NCI-H460 (cell line): ENCODE measurements at places on chromosomes 12 and 14.

- no peak for DNase-seq
Observed at GRCh38 chr12:19783547-19784444, 344.5 kb downstream of the AEBP2 start.

GRCh38 chr12:5505116-5505515 is 73.2 kb downstream of the NTF3 start:
- DNase-seq: no peak

- DNase-seq: peak; percentile 76
Observed at GRCh38 chr12:79547735-79548609, 142.8 kb downstream of the PAWR start.

GRCh38 chr12:109670731-109671130 is 42.9 kb upstream of the FAM222A start:
- no peak for DNase-seq

DNA sequence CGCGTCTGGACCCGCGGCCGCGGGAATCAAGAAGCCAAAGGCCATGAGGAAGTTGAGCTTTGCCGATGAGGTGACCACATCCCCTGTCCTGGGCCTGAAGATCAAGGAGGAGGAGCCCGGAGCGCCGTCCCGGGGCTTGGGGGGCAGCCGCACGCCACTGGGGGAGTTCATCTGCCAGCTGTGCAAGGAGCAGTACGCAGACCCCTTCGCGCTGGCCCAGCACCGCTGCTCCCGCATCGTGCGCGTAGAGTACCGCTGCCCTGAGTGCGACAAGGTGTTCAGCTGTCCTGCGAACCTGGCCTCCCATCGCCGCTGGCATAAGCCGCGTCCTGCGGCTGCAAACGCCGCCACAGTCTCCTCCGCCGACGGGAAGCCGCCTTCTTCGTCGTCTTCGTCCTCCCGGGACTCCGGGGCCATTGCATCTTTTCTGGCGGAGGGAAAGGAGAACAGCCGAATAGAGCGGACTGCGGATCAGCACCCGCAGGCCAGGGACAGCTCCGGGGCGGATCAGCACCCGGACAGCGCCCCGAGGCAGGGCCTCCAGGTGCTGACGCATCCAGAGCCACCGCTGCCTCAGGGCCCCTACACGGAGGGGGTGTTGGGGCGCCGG is 1.0 kb downstream of the INSM2 start:
- DNase-seq: peak; percentile 48

- no peak for DNase-seq
Observed at GRCh38 chr14:26276757-26277156, 321.1 kb downstream of the NOVA1 start.

DNA sequence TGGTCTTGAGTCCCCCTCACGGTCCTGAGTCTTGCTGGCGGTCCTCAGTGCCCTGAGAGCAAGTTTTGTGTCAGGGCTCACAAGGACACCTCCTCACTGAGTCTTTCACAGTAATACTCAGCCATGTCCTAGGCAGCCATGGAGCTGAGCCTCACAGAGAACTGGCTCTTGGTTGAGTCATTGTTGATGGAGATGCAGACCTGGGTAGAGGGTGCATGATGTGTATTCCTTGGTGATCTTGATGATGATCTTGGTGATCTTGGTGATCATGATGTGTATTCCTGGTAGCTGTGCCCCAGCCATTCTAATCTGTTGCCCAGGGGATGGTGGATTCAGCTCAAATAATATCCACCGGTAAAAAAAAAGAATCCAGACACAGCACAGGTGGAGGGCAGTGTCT is 495.4 kb downstream of the TMEM121 start:
- DNase-seq: no peak

GRCh38 chr12:10726945-10727344 is 3.8 kb upstream of the YBX3 start:
- no peak for DNase-seq

- DNase-seq: no peak
Observed at GRCh38 chr12:3303410-3304136, 187.4 kb upstream of the PRMT8 start.

GRCh38 chr12:128312661-128313060 is 45.7 kb downstream of the TMEM132C start:
- no peak for DNase-seq

- no peak for DNase-seq
Observed at GRCh38 chr14:94619297-94619696, 7.1 kb downstream of the SERPINA3 start.

DNA sequence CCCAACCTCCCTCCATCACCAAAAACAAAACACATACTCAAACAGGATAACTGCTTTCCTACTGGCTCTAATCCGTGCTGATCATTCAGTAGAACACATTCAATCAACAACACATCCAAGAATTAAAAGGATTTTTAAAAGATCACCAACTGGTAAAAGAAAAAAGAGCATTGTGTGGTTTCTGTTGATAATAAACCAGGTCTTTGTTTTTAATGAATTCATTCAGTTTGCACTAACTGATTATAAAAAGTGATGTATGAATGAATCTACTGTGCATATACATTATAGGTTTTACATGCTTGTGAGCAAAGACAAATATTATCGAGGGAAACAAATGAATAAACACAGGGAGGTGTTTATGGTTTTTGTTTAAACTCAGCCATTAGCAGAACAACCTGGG is 55.1 kb downstream of the CIT start:
- no peak for DNase-seq

GRCh38 chr12:67390273-67390672 is 121.1 kb downstream of the CAND1 start:
- DNase-seq: no peak

DNA sequence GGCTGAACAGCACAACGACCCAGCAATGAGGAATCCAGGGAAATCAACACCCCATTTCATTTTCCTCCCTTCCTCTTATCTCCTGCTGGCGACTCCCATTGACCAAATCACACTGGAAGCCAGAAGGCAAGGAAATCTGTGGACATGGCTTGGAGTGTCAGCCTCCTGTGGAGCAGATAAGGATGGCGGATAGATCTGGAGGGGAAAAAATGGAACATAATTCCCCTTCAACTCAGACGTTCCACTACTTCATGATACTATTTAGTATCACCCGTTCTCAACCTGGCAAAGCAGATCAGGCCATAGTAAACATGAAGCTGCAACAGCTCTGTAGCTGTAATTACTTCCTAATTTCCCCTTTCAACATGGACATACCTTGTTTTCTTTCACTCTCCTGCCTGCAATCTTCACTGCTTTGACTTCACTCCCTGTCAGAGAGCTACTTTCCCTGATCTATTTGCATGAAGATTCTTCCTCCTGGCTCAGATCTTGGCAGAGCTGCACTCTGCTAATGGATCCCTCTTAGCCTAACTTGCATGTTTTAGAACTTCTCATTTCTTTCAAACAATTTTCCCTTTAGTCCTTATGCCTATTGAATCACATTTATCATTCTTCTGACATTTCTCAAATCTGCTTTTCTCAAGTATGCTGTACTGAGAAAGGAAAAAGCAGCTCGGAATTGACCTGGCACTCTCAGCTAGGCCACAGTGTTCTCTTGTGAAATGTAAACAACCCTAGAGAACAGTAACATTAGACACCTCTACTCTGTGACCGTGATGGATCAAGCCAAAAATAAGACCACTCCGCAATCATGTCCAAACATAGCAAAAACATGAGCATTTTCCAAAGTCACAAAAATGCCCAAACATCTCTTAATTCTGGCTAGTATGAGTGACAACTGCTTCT is 135.1 kb downstream of the ETNK1 start:
- no peak for DNase-seq

DNA sequence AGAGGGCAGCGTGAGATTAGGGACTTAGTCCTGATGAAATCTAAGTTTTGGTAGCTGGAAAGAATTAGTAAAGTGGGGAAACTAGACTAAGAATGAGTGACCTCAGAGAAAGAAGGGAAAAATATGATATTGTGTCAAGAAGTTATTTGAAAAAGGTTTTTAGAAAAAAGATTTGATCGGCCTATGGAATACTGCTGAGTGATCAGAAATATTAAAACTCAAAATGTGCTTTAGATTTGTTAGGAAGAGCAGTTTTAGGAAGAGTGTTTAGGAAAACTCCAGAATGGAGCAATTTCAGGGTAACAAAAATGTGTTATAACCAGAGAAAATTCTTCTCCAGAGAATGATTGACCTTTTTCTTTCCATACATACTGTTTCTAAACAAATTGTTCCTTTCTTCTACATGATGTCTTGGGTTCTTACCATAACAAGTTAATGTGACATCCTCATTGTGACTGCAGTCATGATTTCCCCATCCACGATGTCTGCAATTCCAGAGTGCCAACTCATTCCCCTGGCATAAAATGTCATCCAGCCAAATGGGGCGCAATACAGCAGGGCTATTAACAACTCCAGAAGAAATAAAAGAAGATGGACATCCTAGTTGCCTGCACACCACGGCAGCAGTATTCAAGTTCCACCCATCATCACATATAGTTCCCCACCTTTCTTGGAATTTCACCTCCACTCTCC is 11.8 kb downstream of the CD163L1 start:
- peak; percentile 51 for DNase-seq

DNA sequence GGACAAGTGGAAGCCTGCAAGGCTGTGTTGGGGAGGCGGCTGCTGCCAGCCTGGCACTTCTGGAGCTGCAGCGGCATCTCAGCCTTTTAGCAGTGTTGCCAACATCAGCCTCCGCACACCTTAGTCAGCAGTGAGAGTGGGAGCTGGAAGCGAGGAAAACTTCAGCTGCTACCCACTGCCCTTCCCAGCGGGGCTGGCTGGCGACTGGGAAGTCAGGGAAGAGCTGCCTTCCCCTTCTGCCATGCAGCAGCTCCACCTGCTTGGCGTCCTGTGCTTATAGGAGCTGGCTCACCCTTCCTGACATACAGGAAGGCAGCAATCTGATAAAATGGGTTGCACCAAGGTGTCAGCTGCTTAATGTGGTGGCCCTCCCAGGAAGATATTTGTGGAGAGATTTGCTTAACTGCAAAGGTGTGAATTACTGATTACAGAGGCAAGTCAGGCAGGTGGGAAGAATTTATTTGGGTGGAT is 15.4 kb upstream of the PLEKHG3 start:
- no peak for DNase-seq

DNA sequence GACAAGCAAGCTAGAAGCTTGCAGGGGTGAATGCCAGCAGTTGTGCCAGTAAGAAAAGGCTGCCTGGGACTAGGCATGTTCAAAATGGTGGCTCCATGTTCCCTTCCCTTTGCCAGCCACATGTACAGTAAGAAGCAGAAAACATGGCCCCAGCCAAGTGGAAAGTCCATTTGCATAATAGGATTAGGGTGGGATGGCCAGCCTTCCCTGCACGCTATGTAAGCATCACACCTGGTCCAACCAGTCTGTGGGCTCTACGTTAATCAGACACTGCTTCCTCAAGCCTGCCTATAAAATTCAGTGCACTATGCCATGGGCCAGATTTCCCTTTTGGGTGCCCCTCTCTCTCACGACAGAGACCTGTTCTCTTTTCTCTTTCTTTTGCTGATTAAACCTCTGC is 288.4 kb downstream of the GXYLT1 start:
- no peak for DNase-seq

DNA sequence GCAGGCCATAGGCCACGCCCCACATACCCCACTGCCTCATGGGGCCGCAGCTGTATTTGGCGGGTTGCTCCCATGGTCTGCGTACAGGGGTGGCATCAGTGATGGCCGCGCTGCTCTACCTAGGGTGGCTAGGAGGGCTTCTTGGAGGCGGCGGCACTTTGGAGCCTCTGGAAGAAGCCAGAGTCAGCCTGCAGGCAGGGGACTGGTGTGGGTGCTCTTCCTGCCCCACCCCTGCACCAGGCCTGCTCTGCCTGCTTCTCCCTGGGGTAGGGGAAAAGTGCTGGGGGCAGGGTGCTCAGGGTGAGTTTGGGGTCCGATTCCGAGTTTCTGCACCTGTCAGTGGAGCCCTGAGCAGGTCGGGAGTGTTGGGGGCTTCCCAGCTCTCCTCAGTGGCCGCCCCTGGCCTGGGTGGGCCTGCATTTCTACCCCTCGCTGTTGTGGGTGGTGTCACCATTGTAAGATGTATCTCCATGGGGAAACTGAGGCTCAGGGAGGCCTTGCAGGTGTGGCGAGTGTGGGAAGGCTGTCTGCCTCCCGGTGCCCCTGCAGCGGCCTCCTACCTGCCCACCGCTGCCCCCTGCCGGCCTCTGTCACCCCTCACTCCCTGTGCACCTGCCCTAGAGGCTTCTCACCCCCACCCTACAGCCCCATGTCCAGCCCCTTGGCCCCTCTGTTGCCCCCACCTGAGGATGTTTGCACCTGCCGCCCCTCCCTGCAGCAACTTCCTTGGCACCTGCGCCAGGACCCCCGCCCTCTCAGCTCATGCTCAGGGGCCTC is 5.5 kb downstream of the CEP170B start:
- DNase-seq: no peak

DNA sequence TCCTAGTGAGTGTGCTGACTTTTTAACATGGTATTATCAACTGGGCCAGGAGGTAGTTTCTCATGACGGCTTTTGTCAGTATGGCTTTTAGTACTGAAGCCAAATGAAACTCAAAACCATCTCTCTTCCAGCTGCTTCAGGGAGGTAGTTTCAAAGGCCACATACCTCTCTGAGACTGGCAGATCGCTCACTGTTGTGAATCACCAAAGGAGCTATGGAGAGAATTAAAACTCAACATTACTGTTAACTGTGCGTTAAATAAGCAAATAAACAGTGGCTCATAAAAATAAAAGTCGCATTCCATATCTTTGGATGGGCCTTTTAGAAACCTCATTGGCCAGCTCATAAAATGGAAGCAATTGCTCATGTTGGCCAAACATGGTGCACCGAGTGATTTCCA is 141.1 kb downstream of the HMGA2 start:
- no peak for DNase-seq

- no peak for DNase-seq
Observed at GRCh38 chr12:28460420-28461130, 270.3 kb downstream of the CCDC91 start.

- peak; percentile 2 for DNase-seq
Observed at GRCh38 chr12:100077367-100077766, 65.3 kb downstream of the BLTP3B start.

- no peak for DNase-seq
Observed at GRCh38 chr12:67447180-67447579, 178.0 kb downstream of the CAND1 start.

DNA sequence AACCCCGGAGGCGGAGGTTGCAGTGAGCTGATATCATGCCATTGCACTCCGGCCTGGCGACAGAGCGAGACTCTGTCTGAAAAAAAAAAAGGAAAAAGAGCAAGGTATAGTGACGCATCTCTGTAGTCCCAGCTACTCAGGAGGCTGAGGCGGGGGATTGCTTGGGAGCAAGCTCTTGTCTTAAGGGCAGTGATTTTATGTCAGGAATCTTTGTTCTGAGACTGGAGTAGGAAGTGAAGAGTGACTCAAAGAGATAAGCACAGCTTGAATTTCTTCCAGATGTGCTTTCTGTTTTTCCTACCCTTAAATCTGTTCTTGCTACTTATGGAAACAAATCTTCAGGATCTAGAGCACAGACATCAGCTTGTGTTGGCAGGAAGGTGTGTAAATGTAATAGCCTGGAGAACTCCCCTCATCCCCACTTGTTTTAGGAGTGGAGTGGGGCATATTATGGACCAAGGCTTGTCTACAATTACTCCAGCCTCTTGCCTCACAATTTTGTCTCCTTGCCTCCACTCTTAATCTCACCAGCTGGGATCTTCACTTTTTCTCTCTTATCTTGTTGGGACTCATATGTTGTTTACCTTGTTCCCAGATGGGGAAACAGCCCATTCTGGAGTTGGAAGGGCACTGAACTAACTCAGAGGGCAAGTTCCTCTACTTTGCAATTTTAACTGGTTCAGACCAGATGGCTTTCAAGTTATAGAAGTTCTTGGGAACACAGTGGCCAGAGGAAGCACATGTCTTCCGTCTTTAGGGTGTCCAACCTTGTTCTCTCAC is 7.5 kb downstream of the TMED2 start:
- DNase-seq: no peak
